ENCODE measurements at places on chromosomes 16 and 17.

DNA sequence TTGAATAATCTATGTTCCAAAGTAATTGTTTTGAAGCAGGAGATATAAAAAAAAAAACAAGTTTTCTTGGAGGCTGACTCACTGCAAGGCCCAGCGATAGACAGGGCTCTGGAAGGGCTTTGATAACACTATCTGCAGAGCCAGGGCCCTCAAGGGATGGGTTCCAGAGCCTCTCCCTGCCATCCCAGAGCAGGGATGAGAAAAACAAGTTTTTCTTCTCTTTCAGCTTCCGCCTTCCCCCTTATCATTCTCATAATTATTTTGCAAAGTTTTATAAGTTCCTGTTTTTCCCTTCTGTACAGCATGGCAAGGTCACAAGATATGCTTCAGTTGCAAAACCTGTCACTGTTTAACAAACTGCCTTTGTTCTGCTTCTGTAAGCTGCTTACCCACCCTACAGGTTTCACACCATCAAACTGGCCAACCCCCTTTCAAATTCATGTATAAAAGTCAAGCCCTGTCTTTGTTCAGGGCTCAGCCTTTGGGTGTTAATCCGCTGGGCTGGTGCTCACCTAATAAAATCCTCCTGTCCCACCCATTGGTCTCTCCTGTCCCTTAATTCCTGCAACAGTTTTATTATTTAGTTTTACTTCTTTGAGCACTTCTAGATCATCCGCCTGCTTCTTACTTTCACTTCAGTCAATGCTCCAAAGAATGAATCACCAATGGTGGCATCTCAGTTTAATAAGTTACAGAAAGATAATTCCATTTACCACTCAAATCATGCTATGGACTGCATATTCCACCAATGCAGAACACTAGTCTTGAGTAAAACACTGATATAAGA, 5.6 kb upstream of the THUMPD1 start:
- DNase-seq, result no peak

GRCh38 chr17:68403122-68403521, 54.2 kb downstream of the WIPI1 start:
- DNase-seq, result no peak

DNA sequence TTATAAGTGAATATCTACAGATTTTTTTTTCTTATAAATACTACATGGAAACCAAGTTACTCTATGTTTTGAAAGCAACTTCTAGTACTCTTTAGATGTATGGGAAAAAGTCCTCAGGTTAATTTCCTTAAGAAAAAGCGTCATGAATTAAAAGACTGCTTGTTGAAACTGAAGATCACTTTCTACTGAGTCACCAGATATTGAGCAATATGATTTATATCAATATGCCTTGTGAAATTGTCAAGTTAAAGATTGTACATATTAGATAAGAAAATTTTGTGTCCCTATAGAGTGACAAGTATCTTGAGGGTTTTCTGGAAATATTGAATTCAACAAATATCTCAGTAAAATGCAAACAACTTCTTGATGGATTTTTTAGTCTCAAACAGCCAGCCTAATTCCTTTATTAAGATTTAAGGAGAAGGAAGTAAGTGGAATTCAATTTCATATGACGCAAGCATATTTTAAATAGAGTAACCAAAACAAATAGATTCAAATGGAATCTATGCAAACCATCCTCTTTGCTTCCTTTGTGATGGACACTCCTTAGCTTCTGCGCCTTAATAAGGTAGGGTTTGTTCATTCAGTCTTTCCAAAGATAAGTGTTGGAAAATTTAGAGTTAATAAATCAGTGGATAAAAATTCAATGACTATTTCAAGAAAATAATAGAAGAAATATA, 16.6 kb downstream of the KRT12 start:
- no peak for DNase-seq

DNA sequence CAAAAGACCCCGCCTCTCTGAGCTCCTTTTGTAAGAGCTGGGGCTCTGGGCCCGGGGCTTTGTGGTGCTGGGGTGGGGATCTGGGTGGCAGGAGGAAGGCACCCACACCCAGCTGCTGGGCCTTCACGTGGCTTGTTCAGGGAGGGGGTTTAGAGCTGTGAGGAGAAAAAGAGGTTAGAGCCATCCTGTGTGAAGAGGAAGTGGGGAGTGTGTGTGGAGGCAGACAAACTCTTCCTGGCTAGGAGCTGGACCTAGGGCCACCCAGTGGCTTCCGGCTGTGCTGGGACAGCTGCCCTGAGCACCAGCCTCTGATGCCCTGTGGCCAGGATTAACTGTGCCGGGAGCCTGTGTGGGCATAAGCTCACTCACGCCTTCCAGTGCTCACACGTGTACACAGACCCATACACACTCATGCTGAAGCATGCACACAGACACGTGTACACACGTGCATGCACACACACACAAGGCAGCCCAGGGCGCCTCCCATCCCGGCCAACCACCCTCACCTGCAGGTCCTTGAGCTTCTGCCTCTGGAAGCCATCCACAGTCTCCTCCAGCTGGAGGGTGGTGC, 7.4 kb downstream of the CIBAR2 start:
- DNase-seq, result no peak

DNA sequence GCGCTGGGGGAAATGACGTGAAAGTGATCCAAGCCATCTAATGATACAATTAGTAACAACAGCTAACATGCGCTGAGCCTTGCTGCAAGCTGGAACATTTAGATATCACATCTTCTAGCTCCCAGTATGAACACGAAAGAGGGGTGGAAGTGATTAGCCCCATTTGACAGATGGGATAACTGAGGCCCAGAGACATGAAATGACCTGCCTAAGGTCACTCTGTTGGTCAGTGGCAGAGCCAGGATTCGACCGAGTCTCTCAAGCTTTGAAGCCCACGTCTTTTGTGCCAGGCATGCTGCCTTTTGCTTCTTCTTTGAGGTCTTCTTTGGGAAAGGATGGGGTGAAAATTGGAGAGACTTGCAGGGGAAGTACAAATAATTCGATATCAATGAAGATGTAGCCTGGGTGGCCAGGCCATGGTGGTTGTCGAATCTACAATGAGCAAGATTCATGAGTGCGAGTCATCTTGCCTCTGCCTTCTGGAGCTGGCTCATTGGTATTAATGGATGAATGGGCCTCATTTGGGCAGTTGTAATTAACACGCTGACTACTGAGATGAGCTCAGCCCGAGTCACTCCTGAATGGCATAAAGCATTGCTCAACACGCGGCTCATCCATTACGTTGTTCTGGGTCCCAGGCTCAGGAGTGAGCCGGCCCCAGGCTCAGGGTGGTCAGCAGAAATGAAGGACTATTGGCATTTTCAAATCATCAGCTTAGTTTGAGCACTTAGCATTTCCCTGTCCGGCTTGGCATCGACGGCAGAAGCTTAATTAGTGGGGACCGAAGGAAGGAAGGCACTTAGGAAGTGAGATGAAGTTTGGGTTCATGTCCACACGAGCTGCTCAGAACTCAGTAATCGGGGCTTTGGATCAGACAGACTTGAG, 28.0 kb upstream of the GPRC5B start:
- DNase-seq, result no peak

- peak; percentile 96 for DNase-seq
Measured at GRCh38 chr17:1087381-1088241, 90.7 kb downstream of the TIMM22 start.

DNA sequence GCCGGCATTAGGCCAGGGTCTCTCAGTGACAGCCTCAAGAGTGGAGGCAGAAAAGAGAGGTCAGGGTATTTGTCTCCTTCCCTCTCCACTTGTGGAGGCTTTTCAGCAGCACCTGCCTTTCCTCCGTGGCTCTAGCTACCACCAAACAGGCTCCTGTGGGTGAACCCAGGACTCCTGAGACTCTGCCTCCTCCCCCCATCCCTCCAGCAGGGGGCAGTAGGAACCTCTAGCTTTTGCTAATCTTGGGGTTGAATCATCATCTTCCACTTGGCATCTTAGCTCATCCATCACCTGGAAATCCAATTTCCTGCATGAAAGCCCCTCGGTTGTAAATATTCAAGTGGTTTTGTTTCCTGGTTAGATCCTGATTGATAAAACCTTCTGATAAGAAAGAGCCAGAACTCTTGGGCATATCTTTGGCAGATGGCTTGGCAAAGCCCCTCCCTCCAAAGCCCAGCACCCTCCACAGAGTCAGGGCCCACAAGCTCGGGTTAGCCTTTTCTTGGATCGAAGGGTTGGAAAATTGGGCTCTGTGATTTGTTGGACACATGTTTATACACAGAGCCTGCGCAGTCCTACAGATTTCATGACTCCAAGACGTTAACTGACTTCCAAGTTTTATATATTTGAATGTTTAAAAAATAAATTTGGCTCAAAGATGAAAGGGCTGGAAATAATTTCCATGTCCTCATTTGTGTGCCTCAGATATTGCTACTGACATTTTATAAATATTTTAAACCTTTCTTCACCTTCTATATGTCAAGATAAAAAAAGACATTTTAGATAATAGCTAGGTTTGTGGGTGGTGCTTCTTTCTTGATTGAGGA, 322.1 kb downstream of the MAP2K4 start:
- no peak for DNase-seq

- DNase-seq, result no peak
Measured at GRCh38 chr17:77720946-77721845, 237.3 kb upstream of the TNRC6C start.

DNA sequence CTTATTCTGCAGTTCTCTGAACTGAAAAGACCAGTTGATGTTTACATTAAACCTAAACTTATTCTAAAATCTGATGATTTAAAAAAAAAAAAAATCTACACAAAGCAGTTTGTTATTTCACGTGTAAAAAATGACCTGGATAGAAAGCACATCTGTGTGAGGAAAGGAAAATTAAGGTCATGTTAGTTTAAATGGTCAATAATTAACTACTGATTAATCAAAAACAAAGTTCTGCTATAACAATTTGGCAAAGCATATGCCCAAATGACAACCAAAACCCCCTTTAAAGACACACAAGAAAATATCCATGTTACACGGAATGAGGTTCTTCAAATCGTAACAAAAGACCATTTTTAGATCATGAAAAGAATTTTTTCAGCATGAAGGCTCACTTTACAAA, 30.4 kb downstream of the CACNG1 start:
- no peak for DNase-seq

DNA sequence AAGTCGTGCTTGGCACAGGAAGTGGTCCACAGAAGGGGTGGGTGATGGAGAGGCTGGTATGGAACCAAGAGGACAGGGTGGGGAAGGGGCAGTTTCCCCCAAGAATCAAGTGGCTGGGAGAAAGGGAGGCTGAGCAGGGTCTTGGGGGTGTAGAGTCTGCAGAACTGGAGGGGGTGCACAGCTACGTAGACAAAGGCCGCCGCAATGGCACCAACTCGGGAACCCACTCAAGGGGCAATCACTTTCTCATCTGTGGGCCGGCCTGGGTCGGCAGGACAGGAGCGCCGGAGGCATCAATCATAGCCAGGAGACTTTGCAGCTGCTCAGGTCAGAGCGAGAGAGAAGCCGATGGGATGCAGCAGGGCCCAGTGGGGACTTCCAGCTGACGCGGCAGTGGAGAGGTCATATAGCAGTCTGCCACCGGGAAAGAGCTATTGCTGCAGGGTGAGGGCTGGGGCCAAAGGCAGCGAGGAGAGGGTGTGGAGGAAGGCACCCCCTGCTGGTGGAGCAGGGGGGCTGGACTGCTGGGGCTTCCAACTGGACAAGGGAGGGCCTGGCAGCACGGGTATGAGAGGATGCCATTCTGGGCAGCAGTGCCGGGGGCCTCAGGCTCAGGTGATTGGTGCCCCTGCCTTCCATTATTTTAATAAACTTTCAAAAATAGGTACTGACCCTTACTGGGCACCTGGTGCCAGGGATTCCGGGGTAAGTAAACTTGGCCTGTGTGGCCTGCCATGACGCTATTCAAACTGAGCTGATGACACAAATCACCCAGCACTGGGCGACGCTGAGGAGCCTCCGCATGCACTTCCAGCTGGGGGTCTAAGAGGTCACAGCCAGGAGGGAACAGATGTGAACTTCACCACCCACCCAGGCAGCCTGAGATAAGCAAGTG, 52.5 kb upstream of the MTSS2 start:
- no peak for DNase-seq

GRCh38 chr16:10514369-10515055, 65.9 kb downstream of the EMP2 start:
- DNase-seq, result peak; percentile 1

DNA sequence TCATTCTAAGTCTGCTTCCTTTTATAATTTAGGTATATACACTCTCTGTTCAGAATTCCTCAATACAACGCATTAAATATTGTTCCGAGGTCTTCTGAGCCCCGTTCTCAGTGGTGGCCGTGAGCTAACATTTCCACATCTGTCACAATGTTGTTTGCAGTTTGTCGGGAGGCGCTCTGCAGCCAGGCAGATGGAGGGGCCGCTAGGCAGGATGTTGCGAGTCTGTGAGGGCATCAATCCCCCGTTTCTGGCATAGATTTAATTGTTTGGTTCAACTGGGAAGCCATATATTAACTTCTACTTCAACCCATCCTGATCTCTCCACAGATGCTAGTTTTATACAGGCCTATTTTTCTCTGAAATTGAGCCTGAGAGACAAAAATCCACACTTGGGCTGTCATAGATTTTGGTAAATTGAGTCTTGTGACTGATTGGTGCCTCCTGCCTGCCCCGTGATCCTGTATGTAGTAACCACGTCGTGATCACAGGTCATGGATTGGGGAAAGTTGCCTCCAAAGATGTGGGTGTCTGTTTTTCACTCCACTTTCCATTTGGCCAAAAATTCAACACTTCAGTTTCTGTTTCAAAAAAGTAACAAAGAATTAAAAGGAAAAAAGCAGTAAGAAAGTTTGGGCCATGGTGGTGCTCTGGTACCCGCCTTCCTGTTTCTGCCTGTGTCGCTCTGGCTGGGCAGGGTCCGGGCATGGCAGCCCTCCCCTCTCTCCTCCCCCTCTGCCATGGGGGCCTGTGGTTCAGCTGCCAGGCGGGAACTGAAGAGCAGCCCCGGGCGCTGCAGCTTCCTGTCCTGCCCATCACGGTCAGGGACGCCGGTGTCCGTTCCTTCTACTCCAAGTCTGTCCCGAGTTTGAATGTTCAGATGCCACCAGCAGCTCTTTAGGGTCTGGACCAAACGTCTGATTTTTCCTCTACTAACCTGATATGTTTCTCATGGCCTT, 41.5 kb downstream of the RPTOR start:
- peak; percentile 11 for DNase-seq

GRCh38 chr17:27818401-27819105, 18.2 kb upstream of the NOS2 start:
- no peak for DNase-seq

DNA sequence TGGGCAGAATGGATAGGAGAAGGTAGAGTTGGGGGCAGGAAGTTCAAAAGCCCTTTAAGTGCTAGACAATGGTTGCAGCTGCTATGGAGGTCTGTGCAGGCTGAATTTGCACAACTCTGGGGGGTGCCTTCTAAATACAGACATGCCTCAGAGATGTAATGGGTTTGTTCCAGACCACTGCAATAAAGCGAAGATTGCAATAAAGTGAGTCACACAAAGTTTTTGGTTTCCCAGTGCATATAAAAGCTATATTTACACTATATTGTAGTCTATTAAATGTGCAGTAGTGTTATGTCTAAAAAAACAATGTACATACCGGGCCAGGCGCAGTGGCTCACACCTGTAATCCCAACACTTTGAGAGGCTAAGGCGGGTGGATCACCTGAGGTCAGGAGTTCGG, 60.5 kb upstream of the MYOCD start:
- DNase-seq, result no peak

DNA sequence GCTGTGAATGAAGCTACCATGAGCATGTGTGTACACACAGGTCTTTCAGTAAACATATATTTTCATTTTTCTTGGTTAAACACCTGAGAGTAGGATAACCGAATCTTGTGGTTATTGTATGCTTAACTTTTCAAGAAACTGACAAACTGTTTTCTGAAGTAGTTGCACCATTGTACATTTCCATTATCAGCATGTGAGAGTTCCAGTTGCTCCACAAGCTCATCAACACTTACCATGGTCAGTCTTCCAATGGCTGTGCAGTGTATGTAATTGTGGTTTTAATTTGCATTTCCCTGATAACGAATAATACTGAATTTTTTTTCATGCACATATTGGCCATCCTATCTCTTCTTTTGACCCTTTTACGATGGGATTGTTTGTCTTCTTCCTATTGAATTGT, 31.3 kb upstream of the C1QL1 start:
- no peak for DNase-seq

Measured in NCI-H748 treated with DMSO at 0.1 percent for 48 hours (cell line).